ENCODE measurements at places on chromosomes 13 and 19.

DNA sequence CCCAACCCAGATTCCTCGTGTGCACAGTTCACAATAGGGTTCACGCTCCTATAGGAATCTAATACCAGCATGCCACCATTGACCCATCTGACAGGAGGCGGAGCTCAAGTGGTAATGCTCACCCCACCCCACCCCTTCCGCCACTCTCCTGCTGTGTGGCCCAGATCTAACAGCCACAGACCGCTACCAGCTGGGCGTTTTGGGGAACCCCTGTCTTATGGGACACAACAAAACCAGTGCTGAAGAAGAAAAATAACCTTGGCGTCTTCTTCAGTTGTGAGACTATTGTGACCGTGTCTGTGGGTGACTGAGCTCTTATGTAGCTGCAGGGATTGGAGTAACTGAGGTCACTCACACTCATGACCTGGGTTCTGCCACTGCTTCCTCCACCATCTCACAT lies 5.2 kb upstream of the OR10H1 start:
- no peak for DNase-seq

DNA sequence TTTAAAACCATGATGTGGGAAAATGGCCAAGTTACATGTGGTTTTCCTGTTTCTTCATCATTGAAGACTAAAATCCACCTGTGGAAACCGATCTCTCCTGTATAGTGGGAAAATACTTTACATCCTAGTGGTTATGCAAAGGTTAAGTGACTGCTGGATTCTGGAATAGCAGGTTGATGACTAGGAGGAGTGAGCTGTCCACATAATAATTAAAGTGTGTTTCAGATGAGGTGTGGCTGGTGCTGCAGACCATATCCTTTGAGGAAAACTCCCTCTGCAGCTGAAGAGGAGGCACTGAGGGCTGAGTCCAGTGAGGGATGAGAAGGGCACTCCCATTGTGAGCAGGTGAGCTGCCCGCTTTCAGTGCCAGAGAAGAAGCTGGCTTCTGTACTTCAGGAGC lies 43.2 kb downstream of the DCLK1 start:
- no peak for DNase-seq

DNA sequence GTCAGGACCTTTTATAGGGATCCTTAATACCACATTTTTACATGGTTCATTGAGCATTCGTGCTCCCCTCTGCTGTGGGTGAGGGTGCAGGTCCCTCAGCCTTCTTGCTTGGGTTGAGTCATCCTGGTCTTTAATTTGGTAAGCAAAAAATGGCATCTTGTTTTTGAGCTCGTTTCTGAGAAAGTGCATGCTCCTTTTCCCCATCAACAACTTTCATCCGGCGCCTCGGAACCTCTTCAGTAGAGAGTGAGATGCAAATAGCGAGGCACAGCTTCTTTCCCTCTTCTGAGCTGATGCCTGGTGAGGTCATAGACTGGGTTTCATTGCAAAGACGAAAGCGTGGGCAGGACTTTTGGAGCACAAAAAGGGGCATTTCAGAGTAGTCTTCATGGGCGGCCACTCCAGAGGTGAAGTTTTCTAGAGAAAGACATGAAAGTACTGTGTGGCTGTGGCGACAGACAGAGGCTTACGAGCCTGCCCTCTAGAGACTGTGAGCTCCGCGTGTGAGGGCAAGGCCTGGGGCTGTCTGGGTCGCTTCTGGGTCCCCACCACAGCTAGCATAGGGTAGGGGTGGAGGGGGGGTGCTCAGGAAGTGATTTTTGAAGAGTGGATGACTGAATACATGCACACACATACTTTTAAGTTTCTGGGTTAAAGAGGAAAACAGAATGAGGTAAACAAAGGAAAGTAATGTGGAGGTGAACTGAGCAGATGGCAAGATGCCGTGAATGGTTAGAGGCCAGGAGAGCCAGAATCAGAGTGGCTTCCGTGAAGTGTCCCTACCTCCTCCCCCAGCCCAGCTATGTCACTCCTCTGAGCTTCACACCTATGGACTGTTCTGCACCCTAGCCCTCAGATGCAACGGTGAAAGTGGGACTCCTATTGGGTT lies 44.3 kb downstream of the BBC3 start:
- DNase-seq, result no peak

- DNase-seq, result no peak
These were observed 29.4 kb downstream of the CCNE1 start for GRCh38 chr19:29841209-29841558.

- peak; percentile 22 for DNase-seq
These were observed 2.1 kb downstream of the RPL18A start for GRCh38 chr19:17861542-17862402.

- DNase-seq, result no peak
These were observed 9.9 kb downstream of the ZNF665 start for GRCh38 chr19:53183146-53183764.

DNA sequence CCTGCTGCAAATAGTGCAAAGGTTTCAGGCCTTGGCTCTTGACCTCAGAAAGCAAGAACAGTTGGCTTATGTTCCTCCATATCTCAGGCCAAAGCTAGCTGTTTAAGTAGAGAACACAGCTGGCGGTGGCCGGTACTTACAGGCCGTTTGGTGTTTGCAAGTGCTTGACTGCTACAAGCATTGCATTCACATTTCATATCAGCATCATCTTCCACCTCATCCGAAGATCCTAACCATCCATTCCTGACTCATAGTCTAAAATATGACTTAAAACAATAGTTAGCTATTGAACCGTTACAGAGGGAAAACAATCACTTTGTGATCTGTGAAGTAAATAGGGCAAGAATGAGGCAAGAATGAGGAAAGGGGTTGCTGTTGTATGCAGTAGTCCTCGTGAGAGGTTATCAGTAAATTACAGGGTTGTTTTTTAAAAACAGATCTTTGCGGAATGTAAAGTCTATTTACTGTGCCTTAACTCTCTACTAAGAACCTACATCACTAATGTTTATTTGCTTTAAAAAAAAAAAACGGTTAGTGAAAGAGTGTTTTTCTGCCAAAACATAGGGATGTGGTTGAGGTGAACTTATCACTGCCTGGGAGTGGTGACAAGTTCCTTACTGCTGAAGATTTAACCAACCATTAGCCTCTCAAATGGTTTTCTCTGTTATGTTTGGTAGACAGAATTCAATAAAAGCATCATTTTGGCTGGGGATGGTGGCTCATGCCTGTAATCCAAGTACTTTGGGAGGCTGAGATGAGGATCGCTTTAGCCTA lies 21.6 kb upstream of the WDR88 start:
- DNase-seq, result no peak

- DNase-seq, result no peak
These were observed 1695.7 kb upstream of the SPRY2 start for GRCh38 chr13:82036602-82037001.

DNA sequence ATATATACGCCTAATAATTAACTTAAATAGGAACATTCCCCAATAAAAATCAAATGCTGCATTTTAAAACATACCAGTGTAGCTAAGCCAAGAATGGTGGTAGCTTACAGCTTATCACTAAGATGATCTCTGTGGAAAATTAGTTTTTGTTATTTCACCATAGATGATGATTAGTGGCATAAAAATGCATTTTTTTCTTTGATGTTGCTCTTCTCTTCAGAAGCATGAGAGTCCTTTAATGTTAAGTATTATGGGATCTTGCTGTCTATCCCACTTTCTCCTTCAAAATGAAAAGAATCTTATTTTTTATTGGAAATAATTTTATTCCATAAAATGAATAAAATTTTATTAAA lies 731.0 kb downstream of the SLITRK1 start:
- DNase-seq, result no peak

GRCh38 chr13:80244574-80244973 lies 96.4 kb downstream of the SPRY2 start:
- no peak for DNase-seq

DNA sequence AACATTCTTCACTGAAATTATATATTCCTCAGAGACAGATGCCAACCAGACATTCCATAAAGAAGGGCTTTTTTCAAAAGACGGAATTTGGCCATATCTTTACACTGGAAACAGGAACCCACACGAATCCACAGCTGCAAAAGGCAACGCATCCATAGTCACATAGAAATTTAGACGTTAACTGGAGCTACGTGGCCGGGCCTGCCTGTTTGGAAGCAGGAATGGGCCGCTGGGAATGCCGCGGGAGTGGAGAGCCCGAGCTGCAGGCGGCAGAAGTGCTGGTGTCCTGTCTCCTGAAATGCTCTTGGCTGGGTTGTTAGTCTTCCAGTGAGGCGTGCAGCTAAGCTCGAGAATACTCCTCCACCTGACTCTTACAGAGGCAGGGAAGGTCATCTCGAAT lies 122.2 kb downstream of the KL start:
- DNase-seq, result no peak

- peak; percentile 49 for DNase-seq
These were observed 10.9 kb upstream of the TLE5 start for GRCh38 chr19:3073159-3073563.

GRCh38 chr19:19170053-19170872 lies at the start of gene MEF2B:
Gene MEF2B (minus strand): TSS chr19:19170263. CDS start chr19:19150735, 19,528 bp downstream.
- DNase-seq, result peak; percentile 94

DNA sequence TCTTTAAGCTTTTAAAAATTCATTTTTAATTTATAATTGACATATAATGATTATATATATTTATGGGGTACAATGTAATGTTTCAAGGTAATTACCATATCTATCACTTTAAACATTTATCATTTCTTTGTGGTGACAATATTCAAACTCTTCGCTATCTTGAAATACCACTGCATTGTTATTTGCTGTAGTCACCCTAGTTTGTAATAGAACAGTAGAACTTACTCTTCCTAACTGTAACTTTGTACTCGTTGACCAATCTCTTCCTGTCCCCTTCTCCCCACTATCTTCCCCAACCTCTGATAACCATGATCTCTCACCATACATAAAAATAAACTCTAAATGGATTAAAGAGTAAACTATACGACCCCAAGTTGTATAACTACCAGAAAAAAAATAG lies 20.4 kb downstream of the COG6 start:
- no peak for DNase-seq

DNA sequence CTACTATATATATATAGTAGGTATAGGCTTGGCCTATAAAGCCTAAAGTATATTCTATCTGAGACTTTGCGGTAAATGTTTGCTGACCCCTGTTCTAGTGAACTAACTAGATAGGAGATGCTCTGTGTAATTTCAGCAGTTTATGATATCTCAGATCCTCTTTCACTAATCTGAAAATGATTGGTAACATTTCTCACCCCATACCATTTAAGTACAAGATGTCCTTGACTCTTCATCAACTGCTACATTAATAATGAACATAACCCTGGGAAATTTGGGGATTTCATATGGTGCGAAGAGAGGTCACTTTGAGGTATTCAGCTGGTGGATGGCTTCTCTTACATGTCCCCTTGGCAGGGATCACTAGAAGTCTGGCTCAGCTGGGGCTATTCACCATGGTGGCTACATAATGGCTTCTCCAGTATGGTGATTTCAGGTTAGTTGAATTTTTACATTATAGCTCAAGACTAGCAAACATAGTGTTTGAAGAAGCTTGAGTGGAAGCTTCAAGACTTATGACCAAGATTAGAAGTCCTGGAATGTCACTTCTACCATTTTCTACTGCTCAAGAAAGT lies 103.6 kb upstream of the MYCBP2 start:
- no peak for DNase-seq

- no peak for DNase-seq
These were observed 131.5 kb upstream of the GJB6 start for GRCh38 chr13:20363603-20364002.

- peak; percentile 42 for DNase-seq
These were observed 7.8 kb downstream of the MAG start for GRCh38 chr19:35299523-35300338.

- no peak for DNase-seq
These were observed 127.2 kb upstream of the MAB21L1 start for GRCh38 chr13:35603593-35604285.

DNA sequence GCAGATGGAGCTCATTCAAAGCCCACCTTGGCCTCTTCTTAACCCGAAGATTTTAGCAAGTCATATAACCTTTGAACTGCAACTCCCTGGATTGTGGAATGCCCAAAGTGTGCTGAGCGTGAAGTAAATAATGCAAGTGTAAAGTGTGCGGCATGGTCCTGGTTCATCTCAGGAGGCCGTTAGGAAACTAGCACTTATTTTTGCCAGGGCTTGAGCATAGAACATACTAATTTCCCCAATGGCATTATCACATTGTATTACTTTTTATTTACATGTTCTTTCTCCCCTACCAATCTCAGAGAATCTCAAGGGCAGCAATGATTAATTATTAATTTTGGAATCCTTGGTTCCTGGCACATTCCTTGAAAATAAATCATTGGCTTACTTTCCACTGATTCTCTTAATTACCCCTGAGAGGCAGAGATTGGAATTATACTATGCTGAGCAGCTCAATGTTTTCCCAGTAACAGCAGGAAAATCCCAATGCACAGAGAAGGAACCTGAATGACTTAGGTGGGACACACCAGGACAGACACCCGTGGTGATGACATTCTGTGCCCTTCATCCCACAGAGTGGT lies 128.8 kb upstream of the GJB6 start:
- DNase-seq, result no peak

DNA sequence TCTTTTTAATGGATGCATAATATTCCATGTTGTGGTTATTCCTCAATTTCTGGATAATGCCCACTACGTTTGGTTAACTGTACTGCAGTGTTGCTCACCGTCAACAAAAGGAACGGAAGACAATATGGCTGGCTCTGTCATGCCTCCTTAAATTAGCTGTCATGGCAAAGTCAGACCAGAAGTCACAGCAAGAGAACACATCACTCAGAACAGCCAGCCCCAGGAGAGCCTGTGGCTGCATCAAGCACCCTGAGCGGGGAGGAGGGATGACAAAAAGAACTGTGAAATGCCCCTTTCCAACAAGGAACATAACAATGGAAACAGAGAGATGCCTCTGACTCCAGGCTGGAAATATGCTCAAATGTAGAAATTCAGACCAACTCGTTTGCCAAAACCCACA lies 366.0 kb upstream of the ZNF507 start:
- DNase-seq, result no peak

DNA sequence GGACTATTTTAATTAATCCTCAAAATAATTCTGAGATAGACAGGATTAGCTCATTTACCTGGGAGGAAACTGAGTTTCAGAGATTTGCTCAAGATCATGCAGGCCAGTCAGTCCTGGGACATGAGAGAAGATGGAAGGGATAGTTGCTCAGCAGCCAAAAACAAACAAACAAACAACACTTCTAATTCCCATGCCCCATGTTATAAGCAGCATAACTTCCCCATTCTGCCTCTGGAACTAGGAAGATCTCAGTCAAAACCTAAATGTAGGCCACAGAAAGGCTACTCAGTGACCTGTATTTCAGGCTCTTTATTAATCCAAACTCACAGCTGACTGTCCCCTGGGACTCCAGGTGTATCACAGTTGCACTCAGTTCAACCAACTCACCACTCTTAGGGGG lies 489.2 kb upstream of the NBEA start:
- no peak for DNase-seq

DNA sequence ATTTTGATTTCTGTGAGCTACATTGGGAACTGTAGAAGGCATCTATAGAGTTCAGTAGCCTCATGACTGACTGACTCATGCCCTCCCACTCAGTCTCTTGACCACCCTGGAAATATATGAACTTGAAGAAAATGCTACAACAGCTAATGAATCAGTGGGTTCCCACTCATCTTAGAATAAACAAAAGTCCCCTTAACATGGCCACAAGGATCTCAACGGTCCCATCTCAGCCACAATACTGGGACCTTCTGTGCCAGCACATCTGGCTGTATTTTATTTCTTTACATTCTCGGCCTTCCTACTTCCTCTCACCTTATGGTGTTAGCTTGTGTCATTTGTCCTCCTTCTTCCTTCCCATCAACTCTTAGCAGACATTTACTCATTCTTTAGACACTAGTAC lies 619.8 kb downstream of the DCT start:
- no peak for DNase-seq

Data from hematopoietic multipotent progenitor cell treated with erythropoietin and hydrocortisone succinate and interleukin-3 and kit ligand, for 4 days (in vitro differentiated cells).